ENCODE measurements at places on chromosomes 2 and 18. TPM values are rescaled to one million over a fixed set of nuclear protein-coding genes. Genes with fewer than 3 reads are reported as not detected.

GRCh38 chr2:119475225-119475856, 43.7 kb downstream of the TMEM37 start:
- H3K4me1 ChIP-seq, result no peaks in the 10 kb centered on the region
- DNase-seq, result no peak
- H3K27ac ChIP-seq, result no peak overlapping the region
- H3K36me3 ChIP-seq, result no peaks in the 10 kb centered on the region

GRCh38 chr2:151560289-151560688, 150.6 kb downstream of the RIF1 start:
- H3K36me3 ChIP-seq, result no peaks in the 10 kb centered on the region
- no peaks in the 10 kb centered on the region for H3K4me1 ChIP-seq
- no peaks in the 10 kb centered on the region for H3K27me3 ChIP-seq

DNA sequence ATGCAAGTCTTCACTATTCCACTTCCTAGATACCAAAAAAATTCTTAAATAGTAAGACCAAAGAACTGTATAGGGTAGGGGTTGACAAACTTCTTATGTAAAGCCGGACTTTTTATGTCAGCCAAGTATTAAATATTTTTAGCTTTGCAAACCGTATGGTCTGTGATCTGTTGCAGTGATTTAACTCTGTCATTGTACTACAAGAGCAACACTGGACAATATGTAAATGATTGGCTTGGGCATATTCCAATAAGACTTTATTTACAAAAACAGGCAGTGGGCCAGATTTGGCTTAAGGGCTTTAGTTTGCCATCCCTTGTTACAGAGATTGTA, 48.0 kb downstream of the MGAT5 start:
- no peaks in the 10 kb centered on the region for H3K36me3 ChIP-seq
- H3K27ac ChIP-seq, result no peak overlapping the region
- no peaks in the 10 kb centered on the region for H3K27me3 ChIP-seq
- H3K4me3 ChIP-seq, result no peak overlapping the region
- DNase-seq, result no peak

GRCh38 chr2:31476511-31477180, 62.1 kb upstream of the XDH start:
- no peak overlapping the region for H3K27ac ChIP-seq
- DNase-seq, result no peak
- H3K36me3 ChIP-seq, result no peaks in the 10 kb centered on the region
- no peak overlapping the region for H3K4me3 ChIP-seq
- no peaks in the 10 kb centered on the region for H3K4me1 ChIP-seq

DNA sequence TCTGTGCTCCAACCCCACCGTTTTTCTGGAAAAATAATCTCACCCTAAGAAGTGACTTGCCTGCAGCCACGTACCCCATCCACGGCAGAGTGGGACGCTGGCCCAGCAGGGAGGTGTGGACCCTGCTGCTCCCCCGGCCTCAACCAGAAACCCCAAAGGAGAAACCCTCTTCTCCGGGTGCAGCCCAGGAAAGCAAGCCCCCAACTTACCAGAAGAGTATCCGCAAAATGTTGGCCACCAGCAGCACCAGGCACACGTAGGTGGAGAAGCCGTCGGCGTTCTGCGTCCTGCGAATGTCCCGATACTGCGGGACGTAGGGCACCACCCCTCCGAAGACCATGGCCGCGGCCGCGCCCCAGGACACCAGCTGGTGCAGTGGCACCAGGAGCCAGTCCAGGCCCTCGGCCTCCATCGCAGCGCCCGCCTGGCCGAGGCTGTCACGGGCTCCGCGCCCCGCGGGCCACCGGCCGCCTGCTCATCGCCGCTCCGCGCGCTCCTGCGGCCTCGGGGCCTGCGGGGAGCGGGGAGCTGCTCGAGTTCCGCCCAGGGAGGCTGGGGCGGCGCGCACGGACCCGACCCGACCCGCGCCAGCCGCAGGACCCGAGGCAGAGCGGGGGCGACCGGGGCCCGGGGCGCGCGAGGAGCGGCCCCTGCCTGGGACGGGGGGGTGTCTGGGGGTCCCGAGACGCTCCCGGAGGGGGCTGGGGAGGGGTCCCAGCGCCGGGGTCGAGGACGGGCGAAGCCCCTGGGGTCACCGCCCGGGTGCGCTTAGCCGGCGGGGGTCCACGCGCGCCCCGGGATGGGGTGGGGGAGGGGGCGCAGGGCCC, 725 bp downstream of the SLC66A2 start:
- H3K4me3 ChIP-seq, result peak overlapping the region; percentile 90
- peaks cover 15% of the 10 kb centered on the region for H3K4me1 ChIP-seq
- no peak for DNase-seq

SETBP1 gene
- 8.5 TPM for total RNA-seq

DNA sequence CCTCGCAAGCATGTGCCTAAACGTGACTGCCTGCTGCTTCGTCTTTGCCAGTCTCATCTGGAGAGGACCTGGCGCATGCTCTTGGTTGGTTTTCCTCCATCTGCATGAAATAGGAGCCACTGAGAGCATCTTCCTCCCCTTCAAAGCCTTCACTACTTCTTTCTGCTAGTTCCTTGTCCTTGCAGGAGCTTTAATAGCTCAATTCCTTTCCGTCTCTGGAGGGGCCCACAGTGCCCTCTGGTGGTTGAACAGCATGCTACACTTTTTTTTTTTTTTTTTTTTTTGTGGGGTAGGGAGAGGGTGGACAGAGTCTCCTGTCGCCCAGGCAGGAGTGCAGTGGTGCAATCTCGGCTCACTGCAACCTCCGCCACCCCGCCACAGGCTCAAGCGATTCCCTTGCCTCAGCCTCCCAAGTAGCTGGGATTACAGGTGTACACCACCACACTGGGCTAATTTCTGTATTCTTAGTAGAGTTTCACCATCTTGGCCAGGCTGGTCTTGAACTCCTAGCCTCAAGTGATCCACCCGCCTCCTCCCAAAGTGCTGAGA, 59.6 kb downstream of the SP110 start:
- no peak overlapping the region for H3K27ac ChIP-seq
- H3K4me1 ChIP-seq, result no peaks in the 10 kb centered on the region
- no peaks in the 10 kb centered on the region for H3K36me3 ChIP-seq
- no peak overlapping the region for H3K4me3 ChIP-seq
- DNase-seq, result peak; percentile 16

DNA sequence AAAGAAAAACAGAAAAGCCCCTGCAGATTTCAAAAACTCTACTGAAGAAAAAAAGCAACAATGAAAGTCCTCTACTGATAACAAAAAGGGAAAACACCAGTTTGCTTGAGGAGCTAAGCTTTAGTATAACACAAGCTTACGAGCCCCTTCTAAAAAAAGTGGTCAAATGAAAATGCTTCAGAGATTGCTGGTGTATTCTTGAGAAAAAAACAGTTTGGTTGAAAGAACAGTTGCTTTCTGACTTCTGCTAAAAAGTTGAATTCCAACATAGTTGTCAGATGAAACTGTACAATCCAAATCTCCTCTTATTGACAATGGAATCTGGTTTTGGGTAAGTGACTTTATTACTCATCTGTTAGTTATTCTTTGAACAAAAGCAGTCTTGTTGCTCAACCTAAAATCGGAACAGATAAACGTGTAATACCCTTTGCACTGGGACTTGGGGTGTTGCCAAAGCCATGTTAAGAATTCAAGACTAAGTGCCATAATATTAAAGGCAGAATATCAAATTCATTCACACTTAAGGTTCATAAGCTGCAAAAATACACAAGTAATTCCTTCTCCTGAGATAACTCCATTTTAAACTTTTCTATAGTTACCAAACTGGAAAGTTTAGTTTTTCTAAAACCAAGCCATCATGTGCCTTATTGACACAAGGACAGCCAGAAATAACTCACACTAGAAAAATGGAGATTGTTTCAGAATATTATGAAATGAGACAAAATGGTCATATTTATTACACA, 45.3 kb upstream of the SPAG16 start:
- no peaks in the 10 kb centered on the region for H3K36me3 ChIP-seq
- no peaks in the 10 kb centered on the region for H3K27me3 ChIP-seq

DNA sequence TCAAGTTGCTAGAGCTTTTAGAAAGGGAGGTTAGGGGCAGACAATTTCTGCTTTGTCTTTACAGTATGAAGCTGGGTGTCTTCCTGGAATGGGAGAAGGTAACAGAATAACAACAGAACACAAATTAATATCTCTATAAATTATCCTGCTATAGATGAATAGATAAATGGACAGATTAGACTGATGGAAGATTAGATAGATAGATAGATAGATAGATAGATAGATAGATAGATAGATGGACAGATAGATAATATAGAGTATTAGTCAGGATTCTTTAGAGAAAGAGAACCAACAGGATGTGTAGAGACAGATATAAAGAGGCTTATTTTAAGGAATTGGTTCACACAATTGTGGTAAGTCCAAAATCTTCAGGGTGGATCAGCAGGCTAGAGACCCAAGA, 302.2 kb downstream of the BCL11A start:
- H3K27ac ChIP-seq, result no peak overlapping the region
- H3K4me1 ChIP-seq, result no peaks in the 10 kb centered on the region
- no peak for DNase-seq

SLC19A3 gene
- 0.57 TPM for total RNA-seq

SERPINB13 gene
- total RNA-seq, result 0.99 TPM

DNA sequence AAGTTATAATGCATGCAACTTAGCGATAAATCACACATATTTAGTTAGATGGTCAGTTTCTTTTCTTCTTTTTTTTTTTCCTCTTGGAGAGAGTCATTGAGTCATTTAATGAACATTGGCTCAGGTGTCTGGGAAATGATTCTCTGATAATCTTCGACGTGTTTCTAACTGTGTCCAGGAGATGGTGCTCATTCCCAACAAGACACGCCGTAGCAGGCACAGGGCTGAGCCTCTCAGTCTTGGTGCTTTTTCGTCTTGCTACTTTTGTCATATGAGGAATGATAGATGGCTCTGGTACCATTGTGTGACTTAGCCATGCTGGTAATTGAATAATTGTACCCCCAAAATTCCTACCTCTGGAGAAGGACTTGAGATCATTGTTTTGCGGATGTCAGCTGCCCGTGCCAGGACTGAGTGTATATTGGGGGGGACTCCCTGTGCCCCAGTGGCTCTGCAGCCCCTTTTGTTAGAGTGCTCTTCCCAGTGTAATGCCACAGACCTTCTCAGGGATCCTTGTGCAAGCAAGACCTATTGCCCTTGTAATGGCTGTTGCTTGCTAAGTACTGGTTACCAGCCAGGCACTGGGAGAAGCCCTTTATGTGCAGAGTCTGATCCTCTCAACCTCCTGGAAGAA, 107.6 kb upstream of the CYRIA start:
- H3K4me1 ChIP-seq, result no peaks in the 10 kb centered on the region
- no peak overlapping the region for H3K27ac ChIP-seq
- no peaks in the 10 kb centered on the region for H3K27me3 ChIP-seq
- DNase-seq, result no peak
- H3K4me3 ChIP-seq, result no peak overlapping the region

DNA sequence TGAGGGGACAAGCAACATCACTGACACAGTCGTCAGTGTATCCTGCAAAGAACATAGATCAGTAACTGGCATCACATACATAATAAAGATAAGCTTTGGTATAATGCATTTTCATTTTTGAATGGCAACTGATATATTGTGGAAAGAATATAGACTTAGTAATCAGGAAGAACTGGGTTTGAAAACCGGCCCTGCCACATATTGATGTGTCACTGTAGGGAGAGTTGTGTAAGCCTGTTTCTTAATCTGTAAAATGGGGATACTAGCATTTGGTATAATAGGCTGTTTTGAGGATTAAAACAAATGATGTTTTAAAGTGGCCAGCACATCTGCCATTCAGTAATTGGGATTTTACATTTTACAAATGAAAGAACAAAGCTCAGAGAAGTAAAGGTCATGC, 277.8 kb upstream of the CNTNAP5 start:
- DNase-seq, result no peak
- H3K27me3 ChIP-seq, result no peaks in the 10 kb centered on the region
- no peaks in the 10 kb centered on the region for H3K36me3 ChIP-seq
- no peak overlapping the region for H3K27ac ChIP-seq
- no peaks in the 10 kb centered on the region for H3K4me1 ChIP-seq

GRCh38 chr2:99410276-99410675, 73.1 kb downstream of the EIF5B start:
- H3K36me3 ChIP-seq, result peaks cover 32% of the 10 kb centered on the region
- H3K4me3 ChIP-seq, result no peak overlapping the region
- no peak overlapping the region for H3K27ac ChIP-seq
- DNase-seq, result no peak

CYP27C1 gene
- total RNA-seq, result 0.05 TPM

DNA sequence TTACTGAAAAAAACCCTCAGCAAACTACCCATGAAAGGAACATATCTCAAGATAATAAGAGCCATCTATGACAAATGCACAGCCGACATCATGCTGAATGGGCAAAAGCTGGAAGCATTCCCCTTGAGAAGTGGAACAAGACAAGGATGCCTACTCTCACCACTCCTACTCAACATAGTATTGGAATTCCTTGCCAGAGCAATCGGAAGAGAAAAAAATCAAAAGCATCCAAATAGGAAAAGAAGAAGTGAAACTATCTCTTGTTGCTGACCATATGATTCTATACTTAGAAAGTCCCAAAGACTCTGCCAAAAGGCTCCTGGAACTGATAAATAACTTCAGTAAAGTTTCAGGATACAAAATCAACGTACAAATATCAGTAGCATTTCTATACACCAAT, 40.6 kb upstream of the MSTN start:
- no peak for DNase-seq
- no peak overlapping the region for H3K27ac ChIP-seq
- H3K4me1 ChIP-seq, result no peaks in the 10 kb centered on the region
- no peak overlapping the region for H3K4me3 ChIP-seq

DNA sequence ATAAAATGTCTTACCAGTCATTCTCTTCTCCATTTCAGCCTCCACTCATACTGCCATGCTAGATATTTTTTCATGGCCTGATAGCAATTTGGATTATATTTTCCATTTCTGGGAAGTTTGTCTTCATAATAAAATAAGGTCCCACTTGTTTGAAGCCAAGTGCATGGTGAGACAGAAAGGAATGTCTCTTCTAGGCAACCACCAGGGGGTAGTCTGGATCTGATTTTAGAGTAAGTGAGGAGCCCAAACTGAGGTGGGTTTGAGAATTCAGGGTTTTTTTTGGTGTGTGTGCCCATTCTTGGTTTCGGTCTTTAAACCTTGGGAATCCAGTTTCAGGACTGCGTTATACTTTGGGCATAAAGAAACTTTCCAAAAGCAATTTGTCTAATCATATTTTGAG, 315.5 kb downstream of the RPRM start:
- H3K27me3 ChIP-seq, result no peaks in the 10 kb centered on the region
- H3K36me3 ChIP-seq, result no peaks in the 10 kb centered on the region
- no peaks in the 10 kb centered on the region for H3K4me1 ChIP-seq

- H3K27me3 ChIP-seq, result peaks cover 95% of the 10 kb centered on the region
- peak overlapping the region; percentile 31 for H3K27ac ChIP-seq
- DNase-seq, result no peak
These were observed 1.2 kb downstream of the GATA6 start for GRCh38 chr18:22170421-22171257.

STPG4 gene
- 0.14 TPM for total RNA-seq

UGT1A4 gene
- total RNA-seq, result 0.09 TPM

- H3K27me3 ChIP-seq, result peaks cover 2% of the 10 kb centered on the region
- H3K4me1 ChIP-seq, result no peaks in the 10 kb centered on the region
- no peak for DNase-seq
- no peaks in the 10 kb centered on the region for H3K36me3 ChIP-seq
- H3K27ac ChIP-seq, result peak overlapping the region; percentile 17
- no peak overlapping the region for H3K4me3 ChIP-seq
These were observed 28.3 kb downstream of the MYO7B start for GRCh38 chr2:127563458-127564428.

- H3K4me1 ChIP-seq, result no peaks in the 10 kb centered on the region
- H3K27me3 ChIP-seq, result no peaks in the 10 kb centered on the region
These were observed 1316.1 kb downstream of the SUCLG1 start for GRCh38 chr2:83142934-83143333.

- no peak overlapping the region for H3K27ac ChIP-seq
- no peaks in the 10 kb centered on the region for H3K4me1 ChIP-seq
- no peaks in the 10 kb centered on the region for H3K27me3 ChIP-seq
- no peak for DNase-seq
- H3K36me3 ChIP-seq, result no peaks in the 10 kb centered on the region
These were observed 8.3 kb upstream of the CHST10 start for GRCh38 chr2:100425573-100426383.

EGR4 gene
- 0.05 TPM for total RNA-seq
